ENCODE measurements at places on chromosomes 13 and 19.
A peak's percentile ranks its signal among the peaks of the same experiment; 100 is the strongest.

GRCh38 chr13:40026174-40026585 lies 370.7 kb downstream of the COG6 start:
- no peak for DNase-seq

- peak; percentile 70 for DNase-seq
Observed at GRCh38 chr13:33235078-33235477, 50.5 kb downstream of the STARD13 start.

DNA sequence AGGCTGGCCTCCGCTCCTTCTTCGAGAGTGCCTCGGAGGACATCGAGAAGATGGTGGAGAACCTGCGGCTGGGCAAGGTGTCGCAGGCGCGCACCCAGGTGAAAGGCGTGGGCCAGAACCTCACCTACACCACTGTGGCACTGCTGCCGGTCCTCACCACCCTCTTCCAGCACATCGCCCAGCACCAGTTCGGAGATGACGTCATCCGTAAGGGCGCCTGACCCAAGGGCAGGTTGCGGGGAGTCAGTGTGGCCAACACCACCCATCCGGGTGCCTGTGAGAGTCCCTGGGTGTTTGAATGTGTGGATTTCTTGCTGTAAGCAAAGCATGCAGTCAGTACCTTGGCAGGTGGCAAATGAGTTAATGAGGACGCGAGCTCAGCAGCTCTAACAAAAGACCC lies 78.8 kb downstream of the RYR1 start:
- DNase-seq = no peak

- DNase-seq = no peak
Observed at GRCh38 chr19:33557196-33557595, 35.6 kb upstream of the PEPD start.

DNA sequence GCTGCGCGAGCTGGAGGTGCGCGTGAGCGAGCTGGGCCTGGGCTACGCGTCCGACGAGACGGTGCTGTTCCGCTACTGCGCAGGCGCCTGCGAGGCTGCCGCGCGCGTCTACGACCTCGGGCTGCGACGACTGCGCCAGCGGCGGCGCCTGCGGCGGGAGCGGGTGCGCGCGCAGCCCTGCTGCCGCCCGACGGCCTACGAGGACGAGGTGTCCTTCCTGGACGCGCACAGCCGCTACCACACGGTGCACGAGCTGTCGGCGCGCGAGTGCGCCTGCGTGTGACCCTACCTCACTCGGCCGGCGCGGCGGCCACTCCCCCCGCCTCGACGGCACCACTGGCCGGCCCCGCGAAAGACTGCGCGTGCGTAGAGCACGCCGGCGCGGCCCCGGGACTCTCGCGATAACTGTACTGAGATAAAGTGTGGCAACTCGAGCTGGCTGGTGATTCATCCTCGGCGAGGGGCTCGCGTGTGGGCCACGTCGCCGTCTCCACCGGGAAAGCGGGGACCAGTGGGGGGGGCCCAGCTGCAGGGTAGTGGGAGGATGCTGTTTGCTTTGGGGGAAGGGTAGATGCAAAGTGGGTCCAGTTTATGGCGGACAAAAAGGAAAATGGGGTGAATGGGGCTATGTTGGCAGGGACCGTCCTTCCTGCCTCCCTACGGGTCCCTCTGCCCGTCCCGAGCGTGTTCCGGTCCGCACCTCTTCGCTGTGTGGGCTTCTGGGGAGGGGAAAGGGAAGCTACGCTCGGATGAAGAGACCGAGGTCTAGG lies 11.4 kb downstream of the FUT6 start:
- DNase-seq = peak; percentile 88

GRCh38 chr13:110507678-110508381 lies 53.7 kb downstream of the RAB20 start:
- DNase-seq = no peak

DNA sequence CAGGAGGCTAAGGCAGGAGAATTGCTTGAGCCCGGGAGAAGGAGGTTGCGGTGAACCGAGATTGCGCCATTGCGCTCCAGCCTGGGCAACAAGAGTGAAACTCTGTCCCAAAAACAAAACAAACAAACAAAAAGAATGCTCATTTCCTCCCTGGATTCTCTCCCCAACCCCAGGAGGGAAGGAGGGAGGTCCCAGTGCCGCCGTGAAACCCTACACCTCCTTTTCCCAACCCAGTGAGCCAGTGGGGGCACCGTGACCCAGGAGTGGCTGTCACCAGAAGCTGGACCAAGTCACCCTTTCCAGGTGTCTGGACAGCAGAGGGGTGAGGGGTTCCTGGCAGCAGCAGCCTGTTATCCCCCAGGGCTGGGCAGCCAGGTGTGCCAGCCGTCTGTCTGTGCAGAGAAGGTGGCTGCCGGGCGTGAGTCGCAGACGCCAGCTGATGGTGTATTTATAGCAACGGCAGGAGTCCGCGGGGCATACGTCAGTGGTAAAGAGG lies 23.5 kb downstream of the NFIC start:
- DNase-seq = no peak

DNA sequence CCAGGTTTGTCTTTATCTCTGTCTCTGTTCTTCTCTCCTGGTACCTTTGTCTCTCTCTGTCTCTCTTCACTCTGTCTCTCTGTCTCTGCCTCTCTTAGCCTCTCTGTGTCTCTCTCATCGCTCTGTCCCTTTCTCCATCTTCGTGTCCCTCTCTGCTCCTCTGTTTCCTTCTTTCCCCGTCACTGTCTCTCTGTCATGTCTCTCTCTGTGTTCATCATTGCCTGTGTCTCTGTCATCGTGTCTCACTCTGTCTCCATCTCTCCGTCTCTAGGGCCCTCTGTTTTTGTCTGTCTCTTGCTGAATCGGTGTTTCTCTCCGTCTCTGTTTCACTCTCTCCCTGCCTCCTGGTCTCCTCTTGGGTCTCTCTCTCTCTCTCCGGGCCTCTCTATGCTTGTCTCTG lies 2.9 kb upstream of the KCNN4 start:
- DNase-seq = no peak

DNA sequence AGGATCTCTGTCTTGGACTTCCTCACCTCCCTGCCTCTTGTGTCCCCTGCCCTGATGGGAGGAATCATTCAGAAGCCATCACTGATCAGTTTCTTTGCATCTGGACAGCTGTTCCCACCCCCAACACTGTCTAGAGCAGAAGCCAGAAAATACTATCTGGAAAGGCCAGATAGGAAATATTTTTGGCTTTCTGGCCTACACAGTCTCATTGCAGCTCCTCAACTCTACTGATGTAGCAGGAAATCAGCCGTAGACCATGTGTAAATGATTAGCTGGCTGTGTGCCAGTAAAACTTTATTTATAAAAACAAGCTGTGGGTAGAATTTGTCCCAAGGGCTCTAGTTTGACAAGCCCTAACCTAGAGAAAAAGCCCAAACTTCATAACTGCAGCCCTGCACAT lies 5.6 kb downstream of the SIGLEC7 start:
- DNase-seq = no peak

DNA sequence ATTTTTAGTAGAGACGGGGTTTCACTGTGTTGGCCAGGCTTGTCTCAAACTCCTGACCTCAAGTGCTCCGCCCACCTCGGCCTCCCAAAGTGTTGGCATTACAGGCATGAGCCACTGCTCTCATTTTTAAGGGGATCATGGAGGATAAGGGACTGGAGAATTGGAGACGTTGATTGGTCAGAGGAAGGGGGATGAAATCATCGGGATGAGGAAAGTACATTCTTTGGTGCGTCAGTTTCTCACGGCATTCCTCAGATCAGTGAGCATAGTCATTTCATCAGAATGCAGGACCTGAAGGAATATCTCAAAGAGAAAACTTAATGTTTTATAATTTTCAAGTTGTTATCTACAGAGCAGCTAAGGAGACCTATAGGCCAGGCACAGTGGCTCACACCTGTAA lies 14.0 kb downstream of the ZNF114 start:
- peak; percentile 71 for DNase-seq

GRCh38 chr13:27321468-27322431 lies 51.1 kb downstream of the RASL11A start:
- DNase-seq = no peak

GRCh38 chr13:34161931-34162543 lies 344.1 kb downstream of the RFC3 start:
- peak; percentile 42 for DNase-seq

DNA sequence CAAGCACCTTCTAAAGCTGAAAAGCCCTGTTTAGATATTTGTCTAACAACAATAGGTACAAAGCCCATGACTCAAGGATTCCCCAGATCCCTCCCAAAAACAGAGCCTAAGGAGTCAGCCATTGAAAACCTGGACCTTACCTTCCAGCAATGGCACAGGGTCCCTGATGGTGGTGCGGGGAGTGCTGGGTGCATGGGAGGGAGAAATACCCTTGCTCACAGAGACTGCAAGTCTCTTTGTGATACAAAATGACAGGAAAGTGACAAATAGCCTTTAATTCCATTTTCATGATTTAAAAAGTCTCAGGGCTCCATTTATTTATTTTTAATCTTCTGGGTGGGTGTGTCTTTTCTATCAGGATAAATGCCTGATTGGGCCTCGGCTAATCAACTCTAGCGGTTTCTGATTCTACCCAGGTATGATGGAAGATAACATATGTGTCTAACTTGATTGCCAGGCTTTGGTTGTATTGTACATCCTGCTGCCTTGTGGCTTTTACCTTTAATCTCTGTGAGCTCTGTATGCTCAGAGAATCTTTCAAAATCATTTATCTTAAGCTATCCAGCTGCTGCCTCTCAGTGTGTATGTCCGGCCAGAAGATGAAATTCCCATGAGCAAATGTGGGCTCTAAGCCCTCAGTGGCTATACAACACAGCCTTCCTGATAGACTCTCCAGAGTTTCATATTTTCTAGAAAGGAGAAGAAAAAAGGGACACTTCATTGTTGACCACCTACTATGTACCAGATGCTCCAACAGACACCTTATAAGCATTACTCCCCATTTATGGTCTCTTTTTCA lies 54.6 kb upstream of the FAM124A start:
- DNase-seq = no peak

DNA sequence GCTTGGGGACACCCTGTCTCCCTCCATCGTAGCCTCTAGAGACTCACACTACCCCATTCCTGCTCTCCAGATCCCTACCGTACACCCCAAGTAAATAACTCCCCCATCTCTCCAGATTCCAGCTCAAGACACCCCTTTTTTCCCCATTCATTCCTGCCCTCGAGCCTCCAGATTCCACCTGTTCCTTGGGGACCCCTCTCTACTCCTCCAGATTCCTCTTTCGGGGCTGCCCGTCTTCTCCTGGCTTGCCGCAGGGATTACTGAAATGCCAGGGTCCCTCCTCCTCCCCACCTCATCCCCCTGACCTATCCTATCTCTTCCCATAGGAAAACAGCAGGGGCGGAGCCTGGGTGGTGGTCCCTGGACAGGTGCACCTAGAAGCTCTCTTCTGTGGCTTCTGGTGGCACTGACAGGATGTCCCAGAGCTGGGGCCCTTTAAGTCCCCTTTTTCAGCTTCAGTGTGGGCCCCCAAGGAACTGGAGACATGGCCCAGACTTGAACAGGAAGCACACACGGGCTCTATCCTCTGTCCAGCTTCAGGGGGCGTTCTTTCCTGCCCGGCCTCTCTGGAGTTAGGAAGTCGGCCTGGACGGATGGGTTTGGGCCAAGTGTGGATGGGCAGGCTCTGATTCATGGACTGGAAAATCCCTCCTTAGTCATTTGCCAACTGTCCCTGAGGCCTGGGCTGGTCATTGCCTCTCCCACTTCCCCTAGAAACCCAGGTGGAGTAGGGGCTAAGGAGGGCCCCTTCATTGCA lies 1.2 kb downstream of the ZSWIM4 start:
- DNase-seq = peak; percentile 36

- no peak for DNase-seq
Observed at GRCh38 chr13:44744880-44745633, 168.9 kb upstream of the TSC22D1 start.

GRCh38 chr19:947707-948539 lies 22.1 kb downstream of the ARID3A start:
- DNase-seq = no peak

DNA sequence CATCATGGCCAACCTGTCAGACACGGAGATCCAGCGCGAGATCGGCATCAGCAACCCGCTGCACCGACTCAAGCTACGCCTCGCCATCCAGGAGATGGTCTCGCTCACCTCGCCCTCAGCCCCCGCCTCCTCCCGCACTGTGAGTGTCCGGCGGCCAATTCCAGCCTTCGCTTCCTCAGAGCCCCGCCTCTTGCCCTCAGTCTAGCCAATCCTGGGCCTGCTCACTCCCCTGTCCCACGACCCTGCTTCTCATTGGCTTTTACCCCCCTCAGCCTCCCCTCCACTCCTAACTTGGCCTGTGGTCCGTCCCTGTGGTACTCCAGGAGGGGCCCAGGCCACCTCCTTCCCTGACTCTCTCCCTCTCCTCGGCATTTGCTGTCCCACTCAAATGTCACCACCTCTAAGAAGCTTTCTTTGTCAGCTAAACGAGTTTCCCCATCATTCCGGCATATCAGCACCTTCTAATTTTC lies 12.3 kb downstream of the HRC start:
- peak; percentile 67 for DNase-seq

DNA sequence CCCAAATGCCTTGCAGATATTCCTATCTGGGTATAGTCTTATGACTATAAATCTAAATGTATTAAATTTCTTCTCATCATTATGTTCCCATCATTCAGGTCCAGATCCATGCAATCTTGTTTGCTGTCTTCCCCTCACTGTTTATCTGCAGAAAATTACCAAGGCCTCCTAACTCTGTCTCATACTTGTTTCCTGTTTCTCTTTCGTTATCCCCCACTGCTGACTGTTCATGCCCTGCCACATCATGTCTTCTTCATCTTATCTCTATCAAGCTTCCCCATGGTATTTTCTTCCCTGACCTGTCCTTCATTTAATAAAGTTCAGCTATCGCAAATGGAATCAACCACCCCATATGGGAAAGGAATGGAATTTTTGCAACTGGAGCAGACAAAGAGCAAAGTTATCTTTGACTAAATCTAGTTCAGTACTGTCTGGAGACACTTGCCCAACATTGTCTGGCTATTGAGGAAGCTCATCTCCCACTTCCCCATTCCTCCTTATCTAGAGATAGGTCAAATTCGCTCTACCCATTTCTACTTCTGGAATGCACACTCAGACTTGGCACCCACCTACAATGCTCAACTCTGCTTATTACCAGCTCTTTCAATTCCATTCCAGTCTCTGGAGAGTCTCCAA lies 1358.1 kb downstream of the EFNB2 start:
- no peak for DNase-seq

DNA sequence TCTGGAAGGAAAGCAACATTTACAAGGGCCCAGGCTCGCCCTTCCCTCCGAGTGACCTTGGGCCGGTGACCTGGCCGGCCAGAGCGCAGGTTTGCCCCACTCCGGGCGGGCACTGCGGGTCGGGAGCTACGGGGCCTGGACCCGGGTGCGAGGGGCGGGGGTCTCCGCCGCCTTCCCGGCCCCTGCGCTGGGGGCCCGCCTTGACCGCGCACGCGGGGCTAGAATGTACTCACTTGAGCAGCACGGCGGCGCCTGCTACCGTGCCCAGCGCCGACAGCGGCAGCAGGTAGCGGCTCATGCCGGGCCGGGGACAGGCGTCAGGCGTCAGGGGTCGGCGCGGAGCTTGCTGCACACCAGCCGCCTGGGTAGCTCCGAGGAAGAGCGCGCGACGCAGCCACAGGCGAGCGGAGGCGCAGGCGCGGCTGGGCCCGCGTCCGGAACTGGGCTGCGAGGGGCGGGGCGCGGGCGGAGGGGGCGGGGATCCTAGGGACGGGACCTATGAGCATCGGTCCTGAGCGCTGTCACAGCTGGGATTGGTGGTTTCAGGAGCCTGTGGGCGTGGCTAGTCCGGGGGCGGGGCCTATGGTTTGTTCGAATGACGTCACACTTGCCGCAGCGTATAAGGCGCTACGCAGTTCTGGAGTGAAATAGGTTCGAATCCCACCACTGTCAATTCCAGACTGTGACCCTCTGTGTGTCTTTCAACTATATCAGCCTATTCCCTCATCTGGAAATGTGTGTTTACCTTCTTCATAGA lies at the start of gene RDH13:
TSS of gene RDH13 (minus strand) at position 414 of the 757 bp plus-strand sequence. CDS start at position 298, 116 bp downstream.
- peak; percentile 78 for DNase-seq

GRCh38 chr19:11931051-11931450 lies 6.1 kb downstream of the ZNF700 start:
- no peak for DNase-seq

- peak; percentile 70 for DNase-seq
Observed at GRCh38 chr13:99228737-99229691, 28.4 kb downstream of the UBAC2 start.
